Activated T-helper 1 cell treated with anti-CD3 and anti-CD28 coated beads, Interleukin-12 subunit alpha, Interleukin-12 subunit beta, Interleukin-2, Interleukin-4 antibody, amounts not matched to agents 30 ng/mL and 10 ng/mL and 1 ng/mL, durations not matched to agents 14 hours and 24 hours and 36 hours (primary cell): ENCODE measurements at places on chromosomes 2 and 18. TPM values are rescaled to one million over a fixed set of nuclear protein-coding genes. Genes with fewer than 3 reads are reported as not detected.

- H3K4me3 ChIP-seq, result no peak overlapping the region
- DNase-seq, result no peak
- no peaks in the 10 kb centered on the region for H3K36me3 ChIP-seq
- no peak overlapping the region for H3K27ac ChIP-seq
- H3K27me3 ChIP-seq, result no peaks in the 10 kb centered on the region
Measured at GRCh38 chr2:189222468-189223105, 43.0 kb upstream of the COL5A2 start.

DNA sequence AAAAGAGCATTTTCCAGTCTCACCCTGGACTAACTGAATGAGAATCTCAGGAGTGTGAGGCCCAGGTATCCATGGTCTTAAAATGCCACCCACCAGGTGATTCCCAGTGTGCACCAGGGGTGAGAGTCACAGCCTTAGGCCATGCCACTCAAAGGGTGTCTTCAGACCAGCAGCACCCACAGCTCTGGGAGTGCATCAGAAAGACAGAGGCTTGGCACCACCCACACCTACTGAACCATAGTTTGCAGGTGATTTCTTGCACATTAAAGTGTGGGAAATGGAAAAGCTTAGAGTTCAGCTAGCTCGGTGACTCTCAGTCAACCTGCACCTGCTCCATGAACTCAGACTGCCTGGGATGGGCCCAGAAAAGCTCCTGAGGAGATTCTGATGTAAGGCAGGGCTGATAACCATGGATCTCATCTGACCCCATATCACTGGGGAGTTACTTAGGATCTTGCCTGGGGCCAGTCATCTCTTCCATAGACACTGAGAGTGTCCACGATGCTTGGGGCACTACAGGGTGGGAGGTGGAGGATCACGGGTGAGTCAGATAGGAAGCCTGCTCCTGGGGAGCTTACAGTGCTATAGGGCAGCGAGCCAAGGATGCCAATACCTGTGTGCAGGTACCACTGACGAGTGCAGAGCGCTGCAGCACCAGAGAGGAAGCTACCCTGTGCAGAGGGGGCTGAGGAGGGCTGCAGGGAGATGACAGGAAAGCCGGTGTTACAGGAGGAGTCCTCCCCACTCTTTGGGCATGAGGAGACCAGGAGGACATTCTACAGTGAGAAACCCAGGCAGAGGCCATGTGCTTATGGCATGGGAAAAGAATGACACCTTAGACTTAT lies 4.6 kb downstream of the IL37 start:
- H3K4me3 ChIP-seq, result peak overlapping the region; percentile 12
- H3K4me1 ChIP-seq, result peaks cover 36% of the 10 kb centered on the region
- peaks cover 6% of the 10 kb centered on the region for H3K27me3 ChIP-seq
- DNase-seq, result no peak

- peaks cover 25% of the 10 kb centered on the region for H3K4me1 ChIP-seq
- H3K4me3 ChIP-seq, result no peak overlapping the region
- peak overlapping the region; percentile 46 for H3K27ac ChIP-seq
- no peak for DNase-seq
Measured at GRCh38 chr2:126676221-126677175, 20.5 kb downstream of the GYPC start.

DNA sequence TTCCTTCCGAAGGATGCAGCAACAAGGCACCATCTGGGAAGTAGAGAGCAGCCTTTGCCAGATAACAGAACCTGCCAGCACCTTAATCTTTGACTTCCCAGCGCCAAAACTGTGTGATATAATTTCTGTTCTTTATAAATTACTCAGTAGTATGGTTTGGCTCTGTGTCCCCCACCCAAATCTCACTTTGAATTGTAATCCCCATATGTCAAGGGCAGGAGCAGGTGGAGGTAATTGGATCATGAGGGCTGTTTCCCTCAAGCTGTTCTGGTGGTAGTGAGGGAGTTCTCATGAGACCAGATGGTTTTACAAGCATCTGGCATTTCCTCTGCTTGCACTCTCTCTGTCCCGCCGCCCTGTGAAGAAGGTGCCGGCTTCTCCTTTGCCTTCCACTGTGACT lies 899.9 kb downstream of the TRIB2 start:
- H3K27me3 ChIP-seq, result no peaks in the 10 kb centered on the region
- DNase-seq, result no peak
- no peaks in the 10 kb centered on the region for H3K4me1 ChIP-seq
- no peak overlapping the region for H3K4me3 ChIP-seq

The ERFE gene
- 0.20 TPM in 1 of 2 replicates, not detected in the other for total RNA-seq

The PCARE gene
- not detected in 2 replicates for total RNA-seq

The CACNB4 gene
- 0.39 and 0.83 TPM in 2 replicates for total RNA-seq
